ENCODE measurements at places on chromosomes 13 and 19.

DNA sequence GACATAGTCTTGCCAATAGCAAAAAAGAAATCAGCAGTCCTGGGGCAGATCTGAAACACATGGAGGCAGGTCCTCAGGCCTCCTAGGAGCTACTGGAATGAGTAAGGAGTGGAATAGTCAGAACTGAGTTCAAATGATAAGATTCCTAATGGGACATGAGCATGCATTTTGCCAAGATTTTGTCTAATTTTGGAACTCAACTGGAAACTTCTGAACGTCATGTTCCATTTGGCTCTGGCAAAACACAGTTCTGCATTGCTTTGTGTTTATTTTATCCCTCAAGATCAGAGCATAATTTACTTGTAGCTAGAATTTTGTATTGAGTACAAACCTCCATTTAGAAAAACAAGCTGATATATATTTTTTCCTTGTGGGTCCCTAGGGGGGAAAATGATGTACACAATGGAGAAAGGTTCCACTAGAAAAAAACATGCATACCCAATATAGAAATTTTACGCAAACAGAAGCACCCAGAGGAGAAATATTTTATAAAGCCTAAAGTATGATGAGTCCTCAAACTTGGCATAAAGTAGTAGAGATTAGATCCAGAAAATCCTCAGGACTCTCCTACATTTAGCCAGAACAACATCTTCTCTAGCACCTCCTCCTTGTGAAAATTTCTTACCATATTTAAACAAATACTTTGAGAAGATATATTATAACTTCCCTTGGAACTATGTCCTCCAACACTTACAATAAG lies 149.0 kb upstream of the SERP2 start:
- DNase-seq: no peak

GRCh38 chr19:17951157-17951989 lies 15.5 kb upstream of the KCNN1 start:
- DNase-seq: no peak

DNA sequence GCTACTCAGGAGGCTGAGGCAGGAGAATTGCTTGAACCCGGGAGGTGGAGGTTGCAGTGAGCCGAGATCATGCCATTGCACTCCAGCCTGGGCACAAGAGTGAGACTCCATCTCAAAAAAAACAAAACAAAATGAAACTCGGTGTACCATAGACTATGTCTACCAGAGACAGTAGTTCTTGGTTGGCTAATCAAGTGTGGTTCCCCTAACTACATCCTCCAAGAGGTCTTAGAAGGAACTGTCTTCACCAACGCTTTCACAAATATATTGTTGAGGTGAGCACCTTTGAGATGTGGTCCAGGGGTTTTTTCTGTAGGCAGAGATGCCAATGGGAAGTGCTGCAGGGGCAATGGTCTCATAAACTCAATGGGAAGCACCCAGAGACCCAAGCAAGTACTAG lies 48.0 kb downstream of the RFC3 start:
- no peak for DNase-seq

DNA sequence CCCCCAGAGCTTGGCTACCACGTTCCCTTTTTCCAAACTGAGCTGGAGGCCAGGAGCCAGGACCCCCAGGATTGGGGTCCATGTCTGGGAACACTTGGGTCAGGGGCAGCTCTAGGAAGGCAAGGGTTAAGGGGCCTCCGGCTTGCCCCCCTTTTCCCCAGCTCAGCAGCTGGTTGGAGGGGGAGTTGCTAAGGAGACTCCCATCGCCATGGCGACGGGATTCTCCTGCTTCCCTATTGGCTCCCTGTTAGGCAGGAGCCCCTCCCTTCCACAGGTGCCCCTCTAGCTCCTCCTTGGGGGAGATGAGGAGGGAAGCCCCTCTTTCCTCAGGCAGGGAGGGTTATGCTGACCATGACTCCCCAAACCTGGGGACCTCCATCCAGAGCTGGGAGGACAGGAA lies 33.9 kb downstream of the PDE4A start:
- DNase-seq: no peak

DNA sequence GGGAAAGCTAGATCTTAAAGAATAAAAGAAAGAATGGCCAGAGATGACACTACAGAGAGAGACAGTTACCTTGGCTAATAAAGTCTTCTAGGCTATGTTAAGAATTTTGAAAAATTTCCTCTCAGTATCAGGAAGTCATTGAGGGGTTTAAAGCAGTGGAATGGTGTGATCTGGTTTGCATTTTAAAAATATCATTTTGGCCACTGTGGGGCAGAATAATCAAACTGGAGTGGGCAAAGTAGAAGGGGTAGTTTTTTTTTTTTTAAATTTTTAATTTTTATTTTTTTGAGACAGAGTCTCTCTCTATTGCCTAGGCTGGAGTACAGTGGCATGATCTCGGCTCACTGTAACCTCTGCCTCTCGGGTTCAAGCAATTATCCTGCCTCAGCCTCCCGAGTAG lies 4.4 kb upstream of the CNMD start:
- no peak for DNase-seq

GRCh38 chr19:17114414-17114831 lies 38.8 kb downstream of the MYO9B start:
- DNase-seq: no peak

GRCh38 chr19:2803486-2804155 lies 16.0 kb upstream of the ZNF554 start:
- no peak for DNase-seq

DNA sequence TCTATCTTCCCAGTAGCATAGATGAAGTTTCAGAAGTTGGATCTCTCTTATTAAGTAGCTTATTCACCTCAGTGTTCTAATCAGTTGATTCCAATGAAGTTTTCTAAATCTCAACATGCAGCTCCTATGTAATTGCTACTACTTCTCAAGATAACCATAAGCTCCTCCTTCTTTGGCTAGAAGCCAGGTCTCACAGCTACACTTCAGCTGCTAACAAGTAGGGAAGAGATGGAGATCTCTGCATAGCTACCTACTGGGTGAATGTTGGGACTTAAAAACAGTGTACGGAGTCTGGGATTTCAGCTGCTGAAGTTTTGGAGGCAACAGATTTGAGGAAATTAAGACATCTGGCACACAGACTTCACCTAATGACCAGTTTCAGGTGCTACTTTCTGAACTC lies 661.0 kb downstream of the SLITRK1 start:
- DNase-seq: no peak

DNA sequence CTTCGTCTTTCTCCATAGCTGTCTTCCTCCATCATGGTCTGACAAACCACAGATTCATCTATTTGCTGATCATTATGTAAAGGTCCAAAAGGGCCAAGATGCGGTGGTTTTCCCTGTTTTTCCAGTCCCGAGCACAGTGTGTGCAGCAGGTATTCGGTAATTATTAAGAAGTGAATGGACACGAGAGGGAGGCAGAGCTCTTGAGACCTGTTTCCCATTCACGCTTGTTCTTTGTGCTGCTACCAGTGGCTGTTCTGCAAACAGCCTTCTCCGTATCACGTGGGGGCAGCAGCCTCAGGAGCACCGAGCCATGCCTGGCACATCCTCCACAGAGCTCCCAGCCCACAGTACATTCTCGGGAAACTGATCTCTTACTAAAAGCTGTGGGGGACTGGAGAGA lies 50.3 kb downstream of the CCDC70 start:
- no peak for DNase-seq

- no peak for DNase-seq
These were observed 25.0 kb upstream of the NAPA start for GRCh38 chr19:47539747-47540311.

GRCh38 chr19:8449830-8450229 lies 5.1 kb downstream of the HNRNPM start:
- no peak for DNase-seq

DNA sequence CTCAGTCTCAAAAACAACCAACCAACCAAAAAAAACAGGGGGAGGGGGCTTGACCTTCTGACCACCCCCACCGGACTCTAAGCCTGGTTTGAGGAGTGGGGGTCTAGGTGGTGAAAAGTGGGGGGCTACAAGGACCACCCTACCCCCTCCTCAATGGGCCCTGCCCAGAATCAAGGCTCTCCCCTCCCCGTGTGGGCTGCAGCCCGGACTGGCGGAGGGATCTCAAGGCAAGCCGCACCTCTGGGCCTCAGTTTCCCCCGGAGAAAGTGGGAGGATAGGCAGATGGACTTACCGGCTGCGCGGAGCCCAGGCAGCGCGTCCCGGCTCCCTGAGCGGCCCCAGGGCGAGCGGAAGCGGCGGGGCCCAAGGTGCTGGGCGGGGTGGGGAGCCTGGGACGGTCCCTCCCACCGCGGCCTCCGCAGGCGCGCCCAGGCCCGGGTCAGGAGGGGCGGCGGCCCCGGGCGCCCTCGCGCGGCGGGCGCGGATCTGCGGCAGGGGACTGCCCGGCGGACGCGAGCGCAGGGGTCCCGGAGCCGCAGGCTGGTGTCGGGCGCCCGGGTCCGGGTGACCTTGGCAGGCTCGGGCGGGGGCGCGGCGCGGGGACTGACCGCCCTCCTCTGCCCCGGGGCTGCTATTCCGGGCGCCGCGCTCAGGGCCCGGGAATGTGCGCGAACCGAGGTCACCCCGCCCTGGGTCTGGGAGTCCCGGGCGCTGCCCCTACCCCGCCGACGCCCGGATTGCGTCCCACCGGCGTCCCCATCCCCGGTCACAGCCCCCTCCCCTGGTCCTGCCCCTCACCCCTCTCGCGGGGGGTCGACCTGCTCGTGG lies at the start of gene ADAMTSL5:
TSS of gene ADAMTSL5 (minus strand) at position 349 of the 828 bp plus-strand sequence. CDS start 2,076 bp downstream, outside the sequence.
- DNase-seq: no peak

DNA sequence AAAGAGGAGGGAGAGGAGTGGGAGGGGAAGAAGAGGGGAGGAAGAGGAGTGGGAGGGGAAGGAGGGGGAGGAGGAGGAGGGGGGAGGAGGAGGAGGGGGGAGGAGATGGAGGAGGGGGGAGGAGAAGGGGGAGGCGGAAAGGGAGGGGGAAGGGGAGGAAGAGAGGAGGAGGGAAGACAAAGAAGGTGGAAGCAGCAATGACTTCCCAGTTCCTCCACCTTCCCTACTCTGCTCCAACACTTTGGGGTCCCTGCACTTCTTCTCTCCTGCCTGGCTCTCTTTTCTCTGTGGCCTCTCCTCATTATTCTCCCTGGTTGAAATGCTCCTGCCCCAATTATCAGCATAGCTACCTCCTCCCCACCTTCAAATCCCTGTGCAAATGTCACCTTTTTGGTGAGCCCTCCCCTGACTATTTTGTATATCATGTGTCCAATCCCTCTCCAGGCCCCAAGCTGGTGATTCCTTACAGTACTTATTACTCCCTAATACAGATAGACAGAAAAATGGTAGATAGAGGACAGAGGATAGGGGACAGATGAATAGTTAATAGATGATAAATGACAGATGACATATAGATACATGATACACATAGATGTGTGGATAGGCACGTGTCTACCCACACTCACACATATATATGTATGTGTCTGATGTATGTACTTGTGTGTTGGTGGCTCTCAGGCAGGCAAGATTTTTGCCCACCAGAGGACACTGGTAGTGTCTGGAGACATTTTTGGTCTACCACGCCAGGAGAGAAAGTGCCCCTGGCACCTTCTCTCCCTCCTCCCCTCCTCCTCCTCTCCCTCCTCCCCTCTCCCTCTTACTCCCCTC lies 25.2 kb downstream of the NLRP9 start:
- DNase-seq: no peak

DNA sequence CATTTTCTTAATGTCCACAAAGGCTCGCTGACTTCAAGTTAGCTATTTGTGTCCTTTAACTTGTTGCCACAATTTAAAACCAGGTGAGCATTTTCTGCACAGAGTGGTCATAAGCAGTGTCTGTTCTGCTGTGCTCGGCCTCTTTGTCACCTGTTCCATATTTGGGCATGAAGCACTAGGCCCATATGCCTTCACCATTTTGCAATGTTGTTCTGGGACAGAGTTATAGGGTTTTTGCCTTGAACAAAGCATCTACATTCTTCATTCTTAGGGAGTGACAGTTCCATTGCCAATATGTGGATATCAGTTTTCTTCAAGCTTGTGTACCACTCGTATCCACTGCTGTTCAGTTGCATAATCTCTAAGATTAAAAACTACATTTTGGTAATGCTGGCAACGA lies 56.1 kb downstream of the LRCH1 start:
- DNase-seq: no peak

GRCh38 chr19:50252111-50252886 lies 48.9 kb downstream of the MYH14 start:
- DNase-seq: no peak

DNA sequence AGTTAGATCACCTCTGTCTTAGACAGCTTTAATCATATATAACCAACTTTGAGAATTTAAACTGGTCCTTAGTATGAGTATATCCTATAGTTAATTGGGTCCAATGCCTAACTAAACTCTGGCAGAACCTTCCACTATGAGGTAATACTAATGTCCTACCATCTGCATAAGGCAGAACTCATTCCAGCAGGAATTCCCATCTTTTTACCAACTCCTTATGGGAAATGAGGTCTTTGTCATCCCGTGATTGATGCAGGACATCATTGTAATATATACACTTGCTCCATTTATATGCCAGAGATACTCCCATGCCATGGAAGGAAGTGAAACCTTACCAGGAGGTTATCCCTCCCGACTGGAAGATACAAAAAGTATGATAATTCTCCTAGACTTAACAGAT lies 2.8 kb downstream of the KCTD4 start:
- no peak for DNase-seq

DNA sequence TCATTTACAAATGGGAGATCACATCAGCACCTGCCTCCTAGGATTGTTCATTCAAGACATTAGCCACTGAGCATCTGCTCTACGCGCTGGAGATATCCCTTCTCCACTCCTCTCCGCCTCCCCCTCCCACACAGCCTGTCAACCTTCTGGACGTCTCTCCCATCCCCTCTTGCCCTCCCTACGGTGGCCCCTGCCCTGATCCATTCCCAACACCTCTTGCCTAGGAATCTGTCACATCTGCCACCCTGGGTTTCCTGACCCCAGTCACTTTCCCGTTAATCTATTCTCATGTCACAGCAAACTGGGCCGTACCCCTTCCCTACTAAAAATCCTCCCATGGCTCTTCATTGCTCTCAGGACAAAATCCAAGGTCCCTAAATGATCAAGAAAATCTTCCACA lies 10.3 kb downstream of the DYRK1B start:
- DNase-seq: no peak

GRCh38 chr13:38417727-38418126 lies 68.1 kb downstream of the UFM1 start:
- DNase-seq: no peak

GRCh38 chr13:113559901-113560644 lies 24.5 kb upstream of the TFDP1 start:
- DNase-seq: no peak

DNA sequence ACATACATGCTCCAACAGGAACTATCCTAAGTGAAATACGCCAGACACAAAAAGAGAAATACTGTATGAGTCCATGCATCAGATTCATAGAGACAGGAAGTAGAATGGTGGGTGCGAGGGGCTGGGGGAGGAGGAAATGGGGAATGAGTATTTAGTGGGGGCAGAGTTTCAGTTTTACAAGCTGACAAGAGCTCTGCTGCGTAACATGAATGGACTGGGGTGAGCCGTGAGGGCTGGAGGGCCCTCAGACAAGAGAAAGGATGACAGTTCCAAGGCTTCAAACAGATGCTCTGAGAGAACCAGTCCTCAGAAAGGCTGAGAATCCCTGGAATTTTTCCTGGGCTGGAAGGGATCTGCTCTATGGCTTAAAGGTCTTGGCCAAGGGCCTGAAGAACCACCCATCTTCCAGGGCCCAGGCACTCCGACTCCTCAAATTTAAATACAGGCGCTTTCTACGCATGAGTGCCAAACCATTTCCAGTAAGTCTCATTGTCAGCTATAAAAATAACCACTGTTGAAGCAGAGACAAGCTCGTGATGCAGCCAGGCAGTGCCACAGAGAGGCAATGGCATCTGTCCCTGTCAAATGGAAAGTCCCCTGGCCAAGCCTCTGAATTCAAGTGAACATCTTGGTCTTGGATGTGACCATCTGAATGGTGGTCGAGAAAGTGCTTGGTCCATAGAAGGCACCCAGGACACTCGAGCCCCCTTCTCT lies 17.5 kb downstream of the KLF2 start:
- DNase-seq: no peak
